ENCODE measurements at places on chromosomes 13 and 19. TPM values are rescaled to one million over a fixed set of nuclear protein-coding genes. Genes with fewer than 3 reads are reported as not detected.

C2CD4C gene
- total RNA-seq, result 1.1 TPM

CASP14 gene
- total RNA-seq, result not detected

RASIP1 gene
- total RNA-seq, result 15.4 TPM

KLK8 gene
- not detected for total RNA-seq

BRD4 gene
- 126 TPM for total RNA-seq

ZNF729 gene
- not detected for total RNA-seq

SIGLEC5 gene
- 2.0 TPM for total RNA-seq

BEST2 gene
- not detected for total RNA-seq

ZNF730 gene
- 0.84 TPM for total RNA-seq

RAB8A gene
- total RNA-seq, result 56.7 TPM

SIAH3 gene
- not detected for total RNA-seq

KIR2DL4 gene
- total RNA-seq, result not detected

ACER1 gene
- total RNA-seq, result not detected

SIRT6 gene
- 23.5 TPM for total RNA-seq

VSTM2B gene
- not detected for total RNA-seq

ZNF835 gene
- 2.8 TPM for total RNA-seq

NEK5 gene
- total RNA-seq, result 1.4 TPM

CKM gene
- not detected for total RNA-seq

ZNF136 gene
- 14.1 TPM for total RNA-seq

KLK2 gene
- not detected for total RNA-seq

RAVER1 gene
- 24.0 TPM for total RNA-seq

RNF113B gene
- total RNA-seq, result not detected

PGLYRP1 gene
- not detected for total RNA-seq

ZNF208 gene
- 23.2 TPM for total RNA-seq

ZNF492 gene
- total RNA-seq, result 0.51 TPM

KLK14 gene
- total RNA-seq, result 0.71 TPM

ZNF649 gene
- 14.3 TPM for total RNA-seq

POLR2I gene
- 33.7 TPM for total RNA-seq

PLPPR3 gene
- total RNA-seq, result not detected

S1PR2 gene
- total RNA-seq, result 9.8 TPM

HSH2D gene
- total RNA-seq, result 1.3 TPM

SYCN gene
- total RNA-seq, result not detected

ZNF100 gene
- total RNA-seq, result 17.0 TPM

MISP3 gene
- 2.2 TPM for total RNA-seq

PSG2 gene
- not detected for total RNA-seq

S1PR5 gene
- 0.99 TPM for total RNA-seq

HS6ST3 gene
- 0.30 TPM for total RNA-seq

CEACAM6 gene
- 0.33 TPM for total RNA-seq

CGB1 gene
- not detected for total RNA-seq

ZNF528 gene
- 32.1 TPM for total RNA-seq

DAND5 gene
- not detected for total RNA-seq

LRFN3 gene
- total RNA-seq, result 14.5 TPM

TEX26 gene
- 0.24 TPM for total RNA-seq
